Lung (tissue), 17 donors: ENCODE measurements at places on chromosomes 7 and 10. TPM values are rescaled to one million over a fixed set of nuclear protein-coding genes. Genes with fewer than 3 reads are reported as not detected.
A peak's percentile ranks its signal among the peaks of the same experiment; 100 is the strongest.

DNA sequence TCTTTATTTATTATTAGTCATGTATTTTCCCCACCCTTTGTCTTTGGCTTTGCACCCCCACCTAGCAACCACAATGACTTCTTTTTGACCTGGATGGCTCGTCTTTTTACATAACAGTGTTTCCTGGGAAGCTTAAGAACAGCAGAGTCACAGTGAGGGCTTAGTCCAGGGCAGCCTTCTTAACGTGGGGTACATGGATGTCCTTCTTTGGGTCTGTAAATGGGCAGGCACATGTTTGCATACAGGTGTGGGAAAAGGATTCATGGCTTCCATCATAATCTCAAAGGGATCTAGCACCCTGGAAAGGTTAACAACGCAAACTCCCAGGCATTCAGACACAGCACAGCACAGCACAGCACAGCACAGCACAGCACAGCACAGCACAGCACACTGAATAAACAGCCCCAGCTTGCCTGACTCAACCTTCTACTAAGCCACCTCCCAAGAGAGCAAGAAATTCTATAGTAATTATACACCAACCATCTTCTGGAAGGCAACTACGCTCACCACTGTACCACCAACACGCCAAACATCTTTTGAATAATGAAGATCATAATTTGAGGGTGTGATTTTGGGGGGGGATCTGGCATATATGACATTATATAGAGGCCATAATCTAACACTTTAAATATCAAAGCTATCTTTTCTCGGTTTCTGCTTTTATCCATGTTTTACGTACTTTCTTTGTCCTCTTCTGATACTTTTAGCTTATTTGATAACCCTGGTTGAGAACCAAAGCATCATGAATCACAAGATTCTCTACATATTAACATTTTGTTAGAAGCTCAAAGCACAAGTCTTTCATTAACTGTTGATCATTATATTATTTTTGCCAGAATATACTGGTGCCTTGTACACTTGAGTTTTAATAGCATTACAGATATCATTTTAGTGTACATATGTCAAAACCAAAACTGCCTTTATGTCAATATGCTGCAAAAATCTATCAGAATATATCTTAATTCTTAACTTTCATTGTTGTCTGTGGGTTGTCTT is 177.2 kb upstream of the KLF14 start:
- peaks cover 4% of the 10 kb centered on the region for H3K4me1 ChIP-seq
- no peak for DNase-seq
- H3K27me3 ChIP-seq, result no peaks in the 10 kb centered on the region

DNA sequence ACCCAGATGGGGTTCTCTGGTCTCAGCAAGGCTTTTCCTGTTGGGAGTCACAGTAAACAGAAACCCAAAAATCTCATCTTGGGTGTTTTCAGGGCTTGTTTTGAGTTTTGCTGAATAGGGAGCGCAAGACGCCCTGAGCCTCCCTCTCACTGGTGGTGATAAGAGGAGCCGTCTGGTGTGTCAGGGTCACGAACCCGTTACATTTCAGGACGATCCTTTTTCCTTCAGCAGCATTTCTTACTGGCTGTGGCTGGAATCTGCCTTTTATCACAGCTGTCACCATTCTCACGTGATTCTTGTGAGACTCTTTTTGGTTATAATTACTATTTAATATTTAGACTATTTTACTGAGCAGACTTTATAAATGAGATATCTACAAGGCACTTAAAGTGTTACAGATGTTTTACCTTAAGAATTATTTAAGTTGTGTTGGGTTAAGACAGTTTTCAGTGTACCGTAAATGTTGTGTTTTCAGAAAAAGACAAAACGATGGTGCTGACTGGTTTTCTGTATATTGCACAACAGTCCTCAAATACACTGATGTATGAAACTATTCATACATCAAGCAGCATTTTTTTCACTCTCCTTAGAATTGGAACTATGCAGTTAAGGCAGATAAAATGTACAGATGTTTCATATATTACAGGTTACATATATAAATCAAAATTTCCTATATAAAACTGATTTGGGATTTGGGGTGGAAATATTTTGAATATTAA is 2.2 kb upstream of the GET4 start:
- H3K27ac ChIP-seq, result peak overlapping the region; percentile 51
- DNase-seq, result peak; percentile 20
- no peaks in the 10 kb centered on the region for H3K27me3 ChIP-seq
- H3K36me3 ChIP-seq, result peaks cover 15% of the 10 kb centered on the region
- H3K4me3 ChIP-seq, result no peak overlapping the region
- H3K4me1 ChIP-seq, result peaks cover 10% of the 10 kb centered on the region

- DNase-seq, result no peak
- H3K36me3 ChIP-seq, result no peaks in the 10 kb centered on the region
- no peaks in the 10 kb centered on the region for H3K4me1 ChIP-seq
- H3K4me3 ChIP-seq, result no peak overlapping the region
- no peak overlapping the region for H3K27ac ChIP-seq
- H3K27me3 ChIP-seq, result no peaks in the 10 kb centered on the region
Observed at GRCh38 chr10:25280076-25280475, 105.3 kb downstream of the GPR158 start.

- no peak overlapping the region for H3K27ac ChIP-seq
- H3K4me3 ChIP-seq, result no peak overlapping the region
- no peaks in the 10 kb centered on the region for H3K36me3 ChIP-seq
- H3K27me3 ChIP-seq, result no peaks in the 10 kb centered on the region
- H3K4me1 ChIP-seq, result no peaks in the 10 kb centered on the region
Observed at GRCh38 chr7:44587843-44588711, 6.0 kb upstream of the TMED4 start.

- H3K27me3 ChIP-seq, result no peaks in the 10 kb centered on the region
- H3K4me1 ChIP-seq, result peaks cover 5% of the 10 kb centered on the region
- DNase-seq, result no peak
- H3K27ac ChIP-seq, result no peak overlapping the region
Observed at GRCh38 chr10:31030260-31030659, 1.4 kb downstream of the ZNF438 start.

Gene ANLN
- total RNA-seq, result 4.5 TPM

Gene ANKRD26
- total RNA-seq, result 5.6 TPM

DNA sequence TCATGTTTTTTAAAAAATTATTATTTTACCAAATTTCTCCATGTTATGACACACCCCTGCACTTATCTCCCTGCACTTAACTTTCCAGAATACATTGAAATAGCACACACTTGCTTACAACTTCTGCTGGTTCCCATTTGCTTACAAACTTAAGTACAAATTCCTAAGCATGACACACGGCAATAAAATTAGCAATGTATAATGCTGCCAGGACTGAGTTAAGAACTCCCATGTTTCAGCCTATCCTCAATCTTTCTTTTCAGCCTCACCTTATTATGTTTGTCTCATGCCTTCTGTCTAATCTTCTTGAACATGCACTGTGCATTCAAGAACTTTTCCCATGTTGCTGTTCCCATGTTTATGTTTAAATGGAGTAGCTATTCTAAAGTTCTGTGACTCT is 40.8 kb downstream of the PRPS1L1 start:
- H3K27ac ChIP-seq, result no peak overlapping the region
- H3K36me3 ChIP-seq, result no peaks in the 10 kb centered on the region
- H3K27me3 ChIP-seq, result no peaks in the 10 kb centered on the region
- peaks cover 8% of the 10 kb centered on the region for H3K4me1 ChIP-seq
- H3K4me3 ChIP-seq, result no peak overlapping the region
- no peak for DNase-seq
